Activated T-cell treated with anti-CD3 and anti-CD28 coated beads, Interleukin-2, amount 50 U/mL, for 4 hours (primary cell): ENCODE measurements at places on chromosomes 4 and X. TPM values are rescaled to one million over a fixed set of nuclear protein-coding genes. Genes with fewer than 3 reads are reported as not detected.

GRCh38 chr4:4990857-4991540 is 28.3 kb downstream of the CYTL1 start:
- no peak for DNase-seq

Gene HHIP
- total RNA-seq: 0.08 TPM

Gene DUSP21
- not detected for total RNA-seq

Gene WDR17
- total RNA-seq: 4.3 TPM
